Testis (tissue), 5 donors: ENCODE measurements at places on chromosomes 3 and 15. TPM values are rescaled to one million over a fixed set of nuclear protein-coding genes. Genes with fewer than 3 reads are reported as not detected.

Gene TRAT1
- total RNA-seq = not detected

Gene KLF15
- total RNA-seq = 32.0 TPM

Gene COLQ
- total RNA-seq = 5.4 TPM

Gene RTP1
- total RNA-seq = 0.93 TPM

Gene HYAL1
- 2.7 TPM for total RNA-seq

Gene IL17RD
- 29.9 TPM for total RNA-seq

Gene CHRNA7
- total RNA-seq = 24.5 TPM
